ENCODE measurements at places on chromosomes 12 and 14.

DNA sequence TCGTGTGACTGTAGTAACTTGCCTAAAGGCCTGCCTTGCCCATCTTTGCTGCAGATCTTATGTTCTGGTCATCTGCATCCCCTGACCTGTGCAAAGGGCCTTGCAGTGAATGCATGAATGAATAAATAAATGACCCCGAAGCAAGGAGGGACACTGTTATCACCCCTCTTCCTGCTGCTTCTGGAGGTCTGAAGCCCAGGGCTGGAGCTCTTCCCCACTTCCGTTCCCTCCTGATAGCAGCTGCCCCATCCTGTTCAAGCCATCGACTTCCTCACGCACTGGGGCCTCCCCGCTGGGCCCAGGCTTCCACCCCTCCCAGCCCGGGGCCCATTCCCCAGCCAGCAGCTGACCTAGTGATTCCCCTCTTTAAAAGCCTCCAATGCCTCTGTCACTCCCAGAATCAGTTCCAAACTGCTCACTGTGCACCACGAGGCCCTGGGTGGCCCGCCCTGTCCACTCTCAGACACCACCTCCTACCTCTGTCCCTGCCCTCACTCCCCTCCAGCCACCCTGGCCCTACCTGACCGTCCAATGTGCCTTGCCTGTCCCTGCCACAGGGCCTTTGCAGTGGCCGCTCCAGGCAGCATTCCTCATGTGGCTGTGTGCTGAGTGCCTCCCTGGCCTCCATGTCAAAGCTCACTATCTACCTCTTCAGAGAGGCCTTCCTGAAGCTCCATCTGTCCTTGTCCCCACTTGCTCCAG is 78.6 kb downstream of the SCARB1 start:
- no peak for DNase-seq

DNA sequence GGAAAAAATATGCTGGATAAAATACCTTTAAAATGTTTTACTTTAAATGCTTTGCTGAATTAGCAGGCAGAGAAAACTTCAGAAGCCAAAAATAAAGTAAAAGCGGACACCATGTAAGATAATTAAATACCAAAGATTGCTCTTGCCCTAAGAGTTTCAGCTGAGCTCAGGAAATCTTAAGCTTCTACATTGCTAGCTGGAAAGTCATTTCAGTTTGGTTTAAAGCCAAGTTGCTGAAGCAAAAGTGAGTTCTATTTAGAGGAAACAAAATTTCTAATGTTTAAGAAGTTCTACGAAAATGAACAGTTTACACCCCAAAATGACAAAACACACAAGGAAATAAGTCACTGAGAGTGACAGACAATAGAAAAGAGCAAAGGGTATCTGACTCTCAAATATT is 310.0 kb downstream of the ADAMTS20 start:
- DNase-seq, result no peak

DNA sequence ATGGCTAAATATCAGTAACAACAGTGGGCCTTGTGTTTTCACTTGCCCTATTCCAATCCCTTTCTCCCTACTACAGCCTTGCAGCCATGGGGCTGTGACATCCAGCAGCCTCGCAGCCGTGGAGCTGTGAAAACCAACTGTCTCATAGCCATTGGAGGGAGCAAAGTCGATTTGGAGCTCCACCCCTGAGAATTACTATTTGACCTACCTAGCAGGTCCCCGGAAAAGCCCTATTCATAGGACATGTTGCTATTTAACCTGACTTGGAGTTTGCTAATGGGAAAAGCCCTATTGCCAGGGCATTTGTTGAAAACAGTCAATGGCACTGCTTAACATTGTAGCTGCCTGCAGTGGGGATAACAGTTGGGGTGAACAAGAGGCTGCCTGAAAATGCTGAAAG is 33.3 kb downstream of the ERG28 start:
- no peak for DNase-seq

- no peak for DNase-seq
These were observed 5.7 kb upstream of the JDP2 start for GRCh38 chr14:75422169-75422568.

- no peak for DNase-seq
These were observed 33.4 kb upstream of the PNMA1 start for GRCh38 chr14:73747379-73748211.

GRCh38 chr12:116547955-116548501 is 11.2 kb upstream of the MAP1LC3B2 start:
- peak; percentile 28 for DNase-seq

- peak; percentile 43 for DNase-seq
These were observed 29.2 kb downstream of the ZCCHC8 start for GRCh38 chr12:122471324-122472226.

DNA sequence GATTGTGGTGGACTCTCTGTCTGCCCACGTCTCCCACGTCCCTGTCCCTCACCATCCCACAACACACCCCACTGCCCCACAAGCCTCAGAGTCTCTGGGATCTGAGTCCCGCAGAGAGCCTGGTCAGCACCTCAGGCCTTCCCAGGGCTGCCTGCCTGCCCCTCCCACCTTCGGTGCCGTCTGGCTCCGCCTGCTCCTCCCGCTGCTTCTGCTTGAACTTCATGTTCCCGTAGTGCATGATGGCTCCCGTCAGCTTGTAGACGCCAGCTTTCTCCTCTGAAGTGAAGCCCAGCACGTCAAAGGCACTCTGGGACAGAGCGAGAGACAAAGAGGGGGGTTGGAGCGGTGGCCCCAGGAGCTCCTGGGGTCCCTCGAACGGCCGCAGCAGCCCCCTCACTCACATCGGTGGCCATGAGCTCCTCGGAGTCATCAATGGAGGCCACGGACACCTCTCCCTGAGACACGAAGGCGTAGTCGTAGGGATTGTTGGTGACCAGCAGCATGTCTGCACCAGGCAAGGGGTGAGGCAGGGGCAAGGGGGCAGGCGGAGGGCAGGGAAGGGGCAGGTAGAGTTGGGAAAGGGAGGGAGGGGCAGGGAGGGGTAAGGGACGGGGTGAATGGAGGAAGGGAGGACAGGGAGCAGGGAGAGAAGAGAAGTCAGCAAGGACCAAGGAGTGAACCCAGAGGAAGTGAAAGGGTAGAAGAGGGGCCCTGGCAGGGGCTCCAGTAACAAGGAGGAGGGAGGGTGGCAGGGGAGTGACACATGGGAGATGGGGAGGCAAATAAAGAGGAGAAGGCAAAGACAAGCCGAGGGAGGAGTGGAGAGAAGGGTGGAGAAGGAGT is 5.6 kb downstream of the MYH6 start:
- no peak for DNase-seq

- DNase-seq, result no peak
These were observed 72.8 kb downstream of the KIF26A start for GRCh38 chr14:104211215-104211614.

DNA sequence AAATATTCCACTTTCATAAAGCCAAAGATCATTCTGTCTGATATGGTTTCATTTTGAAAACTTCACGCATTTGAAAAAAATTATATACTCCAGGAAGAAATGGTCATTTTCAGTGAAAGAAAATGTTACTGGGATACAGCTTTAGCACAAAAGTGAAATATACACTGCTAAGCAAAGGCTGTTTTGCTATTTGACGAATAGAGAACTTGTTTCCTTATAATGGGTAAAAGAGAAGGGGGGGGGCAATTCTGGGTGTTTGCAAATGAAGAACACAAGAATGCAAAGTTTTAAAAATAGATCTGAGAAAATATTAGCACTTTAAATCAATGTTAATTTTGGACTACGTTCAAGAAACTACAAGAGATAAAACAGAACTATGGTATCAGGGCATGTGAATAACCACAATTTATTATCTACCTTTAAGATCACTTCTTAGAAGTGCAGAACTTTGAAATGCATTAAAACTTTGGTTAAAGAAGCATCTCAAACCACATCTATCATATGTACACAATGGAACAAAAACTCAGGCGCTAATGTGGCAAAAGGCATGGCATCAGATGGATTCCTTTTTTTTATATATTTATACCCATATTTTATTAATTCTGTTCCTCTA is 51.1 kb downstream of the EFCAB11 start:
- no peak for DNase-seq

- DNase-seq, result no peak
These were observed 91.0 kb upstream of the MON2 start for GRCh38 chr12:62375603-62376002.

DNA sequence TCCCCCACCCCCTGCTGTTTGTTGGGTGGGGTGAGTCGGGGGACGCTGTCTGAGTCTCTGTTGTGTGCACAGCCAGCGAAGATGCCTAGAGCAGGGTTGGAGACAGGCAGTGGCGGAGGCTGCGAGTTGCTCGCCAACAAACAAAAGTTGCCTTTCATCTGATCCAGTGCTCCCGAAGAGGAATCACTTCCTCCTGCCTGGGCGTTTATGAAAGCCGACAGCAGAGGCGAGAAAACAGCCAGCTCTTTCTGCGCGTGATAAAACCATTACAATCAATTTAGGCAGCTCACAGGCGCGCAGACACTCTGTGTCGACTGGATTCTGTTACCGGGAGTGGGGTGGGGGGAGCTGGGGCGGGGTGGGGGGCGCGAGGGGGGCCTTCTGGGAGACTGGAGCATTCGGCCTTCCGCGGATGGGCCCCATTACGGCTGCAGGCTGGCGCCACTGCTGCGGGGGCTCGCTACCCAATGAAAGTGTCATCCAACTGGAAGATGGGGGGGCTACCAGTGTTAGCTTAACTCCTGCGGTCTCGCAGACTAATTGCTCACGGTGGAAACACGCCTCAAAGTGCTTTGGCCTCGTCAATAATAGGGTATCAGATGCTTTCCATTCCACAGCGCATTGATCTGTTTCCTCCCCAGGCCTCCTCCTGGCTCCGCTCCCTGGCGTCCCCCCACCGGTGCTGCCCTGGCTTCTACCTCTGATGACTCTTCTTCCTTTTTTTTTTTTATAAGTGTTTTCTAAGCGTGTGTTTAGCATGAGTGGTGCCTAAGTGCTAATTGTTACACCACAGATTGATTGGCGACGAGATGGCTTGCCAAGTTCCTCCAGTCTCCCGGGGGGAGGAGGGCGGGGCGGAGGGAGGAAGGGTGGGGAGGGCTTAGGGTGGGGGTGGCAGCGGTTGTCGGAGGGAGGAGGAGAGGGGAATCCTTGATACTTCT is 678.4 kb downstream of the MED13L start:
- no peak for DNase-seq

- DNase-seq, result no peak
These were observed 28.0 kb downstream of the TXNRD1 start for GRCh38 chr12:104243551-104243950.

GRCh38 chr12:131119936-131120335 is 166.2 kb downstream of the ADGRD1 start:
- no peak for DNase-seq

GRCh38 chr12:66050610-66051009 is 79.9 kb downstream of the LLPH start:
- DNase-seq, result no peak

DNA sequence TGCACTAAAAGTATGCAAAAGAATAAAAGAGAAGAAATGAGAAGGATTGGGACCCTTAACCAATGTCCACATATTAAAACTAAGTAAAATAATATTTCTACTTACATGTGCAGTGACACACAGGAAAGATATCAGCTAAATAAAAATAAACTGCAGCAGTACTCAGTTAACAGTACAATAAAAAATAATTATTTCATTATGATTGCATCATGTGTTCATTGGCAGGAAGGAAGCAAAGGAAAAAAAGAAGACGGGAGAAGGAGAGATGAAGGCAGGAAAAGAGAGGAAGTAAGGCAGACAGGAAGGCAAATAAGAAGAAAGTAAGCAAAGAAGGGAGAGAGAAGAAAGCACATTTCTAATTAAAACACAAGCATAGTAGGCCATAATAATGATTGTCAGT is 33.0 kb downstream of the RASSF9 start:
- no peak for DNase-seq

- DNase-seq, result no peak
These were observed 49.8 kb upstream of the SLC24A4 start for GRCh38 chr14:92273166-92273565.

DNA sequence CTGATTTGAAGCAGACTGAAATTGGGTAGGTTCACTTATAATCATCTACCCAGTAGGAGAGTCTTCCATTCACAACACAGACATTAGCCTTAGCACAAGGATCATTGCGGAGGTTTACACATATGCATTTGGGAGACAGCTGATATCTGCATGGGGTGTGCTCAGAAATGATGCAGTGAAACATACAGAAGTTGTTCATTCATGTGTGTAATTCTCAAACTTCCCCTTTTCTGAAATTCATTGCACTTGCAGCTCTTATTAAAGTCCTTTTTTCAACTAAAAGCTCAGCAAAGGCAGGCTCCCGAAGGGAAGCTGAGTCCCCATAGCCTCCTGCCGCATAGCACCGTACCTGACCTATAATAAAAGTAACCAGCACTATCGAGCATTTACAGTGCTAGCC is 218.3 kb upstream of the CRY1 start:
- DNase-seq, result no peak

GRCh38 chr12:7039403-7039802 is 21.1 kb upstream of the C1S start:
- no peak for DNase-seq

- no peak for DNase-seq
These were observed 182.6 kb downstream of the PIK3C2G start for GRCh38 chr12:18443768-18444437.

- no peak for DNase-seq
These were observed 469 bp downstream of the NGB start for GRCh38 chr14:77270361-77271112.

DNA sequence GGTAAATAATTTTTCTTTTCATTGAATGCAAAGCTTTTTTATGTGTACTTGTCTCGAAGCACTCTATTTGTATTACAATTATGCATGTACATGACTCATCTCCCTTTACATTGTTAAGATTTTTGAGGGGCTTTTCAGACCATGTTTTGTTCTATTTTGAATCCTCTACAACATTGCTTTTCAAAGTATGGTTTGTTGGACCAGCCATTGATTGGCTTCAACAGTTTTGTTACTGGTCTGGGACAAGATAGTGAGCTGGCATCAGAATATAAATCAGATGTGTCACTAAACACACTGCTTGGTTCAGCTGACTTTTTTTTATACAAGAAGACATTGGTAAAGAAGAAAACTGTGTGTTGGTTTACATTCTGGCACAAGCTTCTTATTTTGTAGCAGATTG is 122.3 kb downstream of the MON2 start:
- no peak for DNase-seq

DNA sequence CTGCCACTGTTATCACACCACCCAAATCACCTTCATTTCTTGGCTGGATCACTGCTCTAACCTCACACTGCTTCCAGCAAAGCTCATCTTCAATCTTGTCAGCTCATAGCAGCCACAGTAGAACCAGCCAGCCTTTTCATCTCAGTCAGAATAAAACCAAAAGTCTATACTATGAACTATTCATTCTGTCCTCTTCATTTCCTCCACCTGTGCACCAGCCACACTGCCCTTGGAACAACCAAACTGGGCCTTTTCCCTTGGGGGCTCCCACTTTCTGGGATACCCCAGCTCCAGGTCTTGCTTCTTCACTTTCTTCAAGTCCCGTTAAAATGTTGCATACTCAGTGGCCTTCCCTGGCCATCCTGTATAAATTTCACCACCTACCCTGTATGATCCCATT is 234.4 kb upstream of the DAAM1 start:
- no peak for DNase-seq

- DNase-seq, result no peak
These were observed 3.6 kb upstream of the EML1 start for GRCh38 chr14:99789581-99789980.

DNA sequence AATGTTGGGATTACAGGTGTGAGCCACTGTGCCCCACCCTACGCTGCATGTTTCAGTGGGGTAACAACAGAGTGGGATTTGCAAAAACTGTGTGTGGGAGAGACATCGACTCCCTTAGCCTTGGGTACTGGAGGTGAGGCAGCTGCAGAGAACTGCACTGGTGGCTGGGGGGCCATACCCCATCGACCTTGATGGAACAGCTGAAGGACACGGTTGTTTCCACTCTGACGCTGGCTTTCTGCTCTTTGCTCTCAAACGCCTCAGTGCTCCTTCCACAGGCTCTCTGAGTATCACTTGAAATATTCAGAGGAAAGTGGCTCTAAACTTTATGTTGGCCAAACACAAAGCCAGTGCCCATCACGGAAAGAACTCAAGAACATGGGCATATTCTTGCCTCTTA is 30.8 kb upstream of the LRRC10 start:
- DNase-seq, result no peak

Data from germinal center (tissue), 1 donor.